Activated T-helper 1 cell treated with Interleukin-2 at 50 U/mL for 16 hours (primary cell): ENCODE measurements at places on chromosomes 6 and 20.

GRCh38 chr6:48048451-48049146 lies 62.4 kb downstream of the PTCHD4 start:
- no peak for DNase-seq

- DNase-seq = no peak
Measured at GRCh38 chr6:157648561-157648960, 174.5 kb upstream of the SNX9 start.

DNA sequence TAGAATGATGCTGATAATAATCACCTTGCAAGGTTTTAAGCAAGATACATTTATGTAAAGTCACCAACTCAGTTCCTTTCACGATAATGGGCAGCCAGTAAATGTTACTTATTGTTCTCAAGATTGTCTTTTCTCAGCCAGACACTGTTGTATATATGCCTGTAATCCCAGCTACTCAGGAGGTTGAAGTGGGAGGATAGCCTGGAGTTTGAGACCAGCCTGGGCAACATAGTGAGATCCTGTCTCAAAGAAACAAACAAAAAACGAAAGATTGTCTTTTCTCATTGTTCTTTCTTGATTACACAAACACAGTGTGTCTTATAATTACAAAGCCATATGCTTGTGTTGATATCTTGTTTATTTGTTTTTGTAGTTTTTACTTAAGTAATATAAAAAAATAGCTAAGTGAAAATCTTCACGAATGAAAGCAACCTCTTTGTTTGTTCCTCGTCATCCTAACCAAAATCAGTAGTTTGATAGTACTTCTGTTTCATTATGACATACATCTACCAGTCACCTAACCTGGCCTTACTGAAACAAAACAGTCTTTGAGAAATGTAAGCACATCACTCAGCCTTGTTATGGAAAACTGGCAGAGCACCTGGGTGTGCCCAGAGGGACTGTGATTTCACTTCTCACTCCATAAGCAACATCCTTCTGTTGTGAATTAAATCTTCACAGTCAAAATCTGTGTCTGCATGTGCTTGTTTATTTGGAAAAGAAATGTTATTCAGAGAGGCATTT lies 436.2 kb upstream of the SOX4 start:
- DNase-seq = no peak

- no peak for DNase-seq
Measured at GRCh38 chr20:13671916-13672378, 33.2 kb upstream of the TASP1 start.

- no peak for DNase-seq
Measured at GRCh38 chr20:4154958-4155411, 139.6 kb upstream of the RNF24 start.

- DNase-seq = no peak
Measured at GRCh38 chr20:31494131-31494530, 19.0 kb downstream of the REM1 start.

GRCh38 chr20:2708665-2709064 lies 16.1 kb downstream of the EBF4 start:
- DNase-seq = no peak

- no peak for DNase-seq
Measured at GRCh38 chr6:29294499-29294914, 7.0 kb upstream of the OR14J1 start.

DNA sequence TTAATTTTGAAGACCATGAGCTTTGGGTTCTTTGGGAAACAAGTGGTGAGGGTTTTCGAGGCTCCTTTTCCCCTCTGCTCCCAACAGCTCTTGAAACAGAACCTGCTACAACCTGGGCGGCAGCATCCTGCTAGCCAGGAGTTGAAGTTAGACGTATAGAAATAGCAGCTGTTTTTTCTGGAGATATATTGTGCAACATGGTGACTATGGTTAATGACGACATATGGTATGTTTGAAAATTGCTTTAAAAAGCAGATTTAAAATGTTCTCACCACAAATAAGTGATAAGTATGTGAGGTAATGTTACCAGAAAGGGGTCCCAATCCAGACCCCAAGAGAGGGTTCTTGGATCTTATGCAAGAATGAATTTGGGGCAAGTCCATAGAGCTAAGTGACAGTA lies 138.9 kb downstream of the PDE7B start:
- no peak for DNase-seq

GRCh38 chr6:56713254-56713672 lies 70.6 kb upstream of the DST start:
- DNase-seq = no peak

GRCh38 chr6:11921751-11922150 lies 90.4 kb upstream of the HIVEP1 start:
- no peak for DNase-seq

DNA sequence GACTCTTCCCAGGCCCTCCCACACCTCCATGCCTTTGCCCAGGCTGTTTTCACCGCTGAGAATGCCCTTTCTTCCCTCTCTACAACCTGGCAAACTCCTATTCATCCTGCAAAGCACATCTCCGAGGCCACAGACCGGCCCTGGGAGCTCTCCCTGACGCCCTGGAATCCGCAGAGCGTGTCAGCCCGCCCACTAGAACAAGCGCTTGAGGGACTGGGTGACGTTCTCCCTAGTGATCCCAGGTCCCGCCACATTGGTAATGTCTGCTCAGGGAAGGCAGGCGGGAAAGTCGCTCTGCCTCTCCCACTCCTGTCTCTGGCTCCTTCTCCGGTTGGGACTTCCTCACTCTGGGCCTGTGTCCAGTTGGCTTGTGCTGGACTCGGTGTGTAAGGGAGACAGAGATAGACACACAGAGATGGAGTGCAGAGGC lies 61.6 kb downstream of the SRC start:
- DNase-seq = no peak

DNA sequence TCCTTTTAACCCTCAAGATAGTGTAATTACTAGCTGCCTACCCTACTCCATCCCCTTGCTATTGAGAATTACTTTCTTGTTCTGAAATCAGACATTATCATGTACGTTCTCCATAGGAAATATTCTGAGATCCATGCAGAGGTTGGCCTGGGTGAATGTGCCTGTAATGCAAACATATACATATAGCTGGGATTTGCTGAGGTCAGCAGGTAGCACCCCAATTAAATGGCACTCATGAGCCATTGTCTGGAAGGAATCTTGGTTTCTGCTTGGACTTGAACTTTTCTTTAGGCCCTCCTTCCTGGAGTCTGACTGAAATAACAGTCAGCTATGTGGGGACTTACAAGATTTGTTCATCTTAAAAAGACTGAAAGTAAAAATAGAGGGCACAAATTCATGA lies 3.7 kb downstream of the HLA-DQB2 start:
- DNase-seq = no peak

DNA sequence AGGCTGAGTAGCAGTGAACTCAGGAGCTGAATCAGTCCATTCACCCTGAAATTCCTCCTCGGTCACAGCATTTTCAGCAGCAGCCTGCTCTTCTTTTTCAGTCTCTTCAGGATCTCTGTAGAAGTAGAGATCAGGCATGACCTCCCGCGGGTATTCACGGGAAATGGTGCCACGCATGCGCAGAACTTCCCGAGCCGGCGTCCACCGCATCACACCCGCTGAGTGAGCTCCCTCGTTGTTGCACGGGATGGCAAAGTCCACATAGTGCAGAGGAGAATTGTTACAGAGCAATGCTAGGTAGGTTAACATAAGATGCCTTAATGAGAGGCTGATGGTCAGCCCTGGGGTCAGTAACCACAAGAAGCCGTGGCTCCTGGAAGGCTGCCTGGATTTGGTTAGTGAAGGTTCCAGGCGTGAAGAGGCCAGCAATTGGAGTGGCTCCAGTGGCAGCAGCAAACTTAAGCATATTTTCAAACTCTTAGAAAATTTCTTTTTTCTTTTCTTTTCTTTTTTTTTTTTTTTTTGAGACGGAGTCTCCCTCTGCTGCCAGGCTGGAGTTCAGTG lies 113.5 kb upstream of the HDAC2 start:
- no peak for DNase-seq

- no peak for DNase-seq
Measured at GRCh38 chr6:111588366-111588765, 17.3 kb downstream of the TRAF3IP2 start.

DNA sequence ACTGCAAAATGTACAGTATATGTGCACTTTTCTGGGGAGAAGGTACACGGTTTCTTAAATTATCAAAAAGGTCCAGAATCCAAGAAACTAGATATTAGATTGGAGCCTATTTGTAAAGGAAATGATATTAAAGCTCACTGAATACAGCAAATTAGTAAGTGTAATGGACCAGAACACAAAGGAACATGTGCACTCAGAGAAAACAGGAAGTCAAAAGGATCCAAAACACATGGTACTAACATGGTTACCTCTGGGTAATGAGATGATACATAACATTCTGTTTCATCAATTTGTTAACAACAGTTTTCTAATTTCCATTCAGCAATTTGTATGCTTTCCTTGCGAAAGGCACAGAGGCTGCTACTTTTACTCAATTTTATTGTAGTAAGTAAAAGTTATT lies 18.7 kb downstream of the ZNF322 start:
- DNase-seq = no peak

GRCh38 chr20:50680105-50680960 lies 11.0 kb downstream of the RIPOR3 start:
- DNase-seq = no peak

DNA sequence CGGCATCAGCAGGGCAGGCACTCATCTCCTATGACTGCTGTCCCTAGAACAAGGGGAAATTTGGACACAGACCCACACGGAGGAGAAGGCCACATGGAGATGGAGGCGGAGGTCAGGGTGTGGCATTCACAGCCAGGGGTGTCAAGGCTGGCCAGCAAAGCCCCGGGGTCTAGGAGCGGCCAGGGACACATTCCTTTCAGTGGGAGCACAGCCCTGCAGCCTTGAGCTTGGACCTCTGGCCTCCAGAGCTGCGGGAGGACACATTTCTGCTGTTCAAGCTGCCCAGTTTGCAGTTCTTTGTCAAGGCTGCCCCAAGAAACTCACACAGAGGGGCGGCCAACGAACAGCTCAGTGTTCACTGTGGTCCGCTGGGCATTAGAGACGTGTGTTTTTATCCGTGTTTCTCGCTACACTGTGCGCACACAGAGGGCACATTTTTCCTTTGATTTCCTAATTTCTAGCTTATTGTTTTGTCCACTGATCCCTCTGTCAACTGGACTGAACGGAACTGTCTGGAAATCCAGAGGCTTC lies 93.4 kb upstream of the MPC1 start:
- no peak for DNase-seq

DNA sequence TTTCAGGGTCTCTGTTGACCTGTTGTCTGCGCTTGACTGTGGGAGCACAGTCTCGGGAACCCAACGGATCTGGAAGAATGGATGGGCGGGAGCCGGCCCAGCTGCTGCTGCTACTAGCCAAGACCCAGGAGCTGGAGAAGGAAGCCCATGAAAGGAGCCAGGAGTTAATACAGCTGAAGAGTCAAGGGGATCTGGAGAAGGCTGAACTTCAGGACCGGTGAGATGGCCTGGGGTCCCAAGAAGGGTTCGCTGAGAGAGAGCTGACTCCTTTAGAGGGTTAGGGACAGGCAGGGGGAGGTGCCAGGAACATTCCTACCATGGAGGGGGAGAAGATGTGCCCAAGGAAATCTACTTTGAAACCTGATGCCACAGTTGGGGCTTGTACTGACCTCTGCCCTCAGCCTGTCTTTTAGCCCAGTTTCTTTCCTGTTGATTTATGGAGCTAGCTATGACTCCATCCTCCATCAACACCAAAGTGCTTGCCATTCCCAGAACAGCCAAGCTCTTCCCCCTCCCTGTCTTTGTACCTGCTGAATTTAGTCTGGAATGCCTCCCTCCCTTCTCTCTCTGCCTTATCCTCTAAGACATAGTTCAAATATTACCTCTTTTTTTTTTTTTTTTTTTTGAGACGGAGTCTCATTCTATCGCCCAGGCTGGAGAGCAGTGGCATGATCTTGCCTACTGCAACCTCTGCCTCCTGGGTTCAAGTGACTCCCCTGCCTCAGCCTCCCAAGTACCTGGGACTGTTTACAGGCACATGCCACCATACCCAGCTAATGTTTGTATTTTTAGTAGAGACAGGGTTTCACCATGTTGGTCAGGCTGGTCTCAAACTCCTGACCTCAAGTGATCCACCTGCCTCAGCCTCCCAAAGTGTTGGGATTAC lies 12.2 kb downstream of the CEP250 start:
- no peak for DNase-seq

- DNase-seq = no peak
Measured at GRCh38 chr6:137305691-137306090, 86.5 kb upstream of the IFNGR1 start.

DNA sequence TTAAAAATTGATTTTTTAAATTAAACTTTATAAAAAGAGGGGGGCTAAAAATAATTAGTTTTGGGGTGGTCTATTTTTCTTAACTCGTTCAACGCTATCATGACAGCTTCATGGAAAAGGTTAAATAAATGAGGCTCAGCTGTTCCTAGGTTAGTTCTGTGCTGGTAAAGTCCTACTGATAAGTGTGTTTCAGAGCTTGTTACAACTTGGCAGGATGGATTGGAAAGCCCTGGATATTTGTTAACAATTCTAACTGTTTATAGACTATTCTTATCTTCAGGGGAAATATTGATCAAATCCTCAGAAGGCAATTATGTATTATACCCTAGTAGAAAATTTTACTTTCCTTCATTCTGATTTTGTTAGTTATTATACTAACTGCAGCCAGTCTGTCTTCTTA lies 50.4 kb downstream of the IL22RA2 start:
- DNase-seq = no peak

DNA sequence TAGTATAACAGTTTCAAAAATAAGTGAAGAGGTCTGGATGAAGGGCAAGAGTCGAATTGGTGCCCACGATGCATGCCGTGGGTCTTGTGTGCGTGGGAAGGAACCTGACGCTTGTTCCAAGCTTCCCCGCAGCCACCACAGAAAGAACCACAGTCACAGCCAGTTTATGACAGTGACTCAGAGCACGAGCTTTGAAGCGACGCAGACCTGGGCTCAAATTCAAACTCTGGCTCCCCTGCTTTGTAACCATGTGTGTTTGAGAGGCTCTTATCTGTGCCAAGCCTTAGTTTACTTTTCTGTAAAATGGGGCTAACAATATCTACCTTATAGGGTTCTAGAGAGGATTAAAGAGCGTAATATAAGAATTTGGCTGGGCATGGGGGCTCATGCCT lies 65.5 kb downstream of the SYNJ2 start:
- no peak for DNase-seq

DNA sequence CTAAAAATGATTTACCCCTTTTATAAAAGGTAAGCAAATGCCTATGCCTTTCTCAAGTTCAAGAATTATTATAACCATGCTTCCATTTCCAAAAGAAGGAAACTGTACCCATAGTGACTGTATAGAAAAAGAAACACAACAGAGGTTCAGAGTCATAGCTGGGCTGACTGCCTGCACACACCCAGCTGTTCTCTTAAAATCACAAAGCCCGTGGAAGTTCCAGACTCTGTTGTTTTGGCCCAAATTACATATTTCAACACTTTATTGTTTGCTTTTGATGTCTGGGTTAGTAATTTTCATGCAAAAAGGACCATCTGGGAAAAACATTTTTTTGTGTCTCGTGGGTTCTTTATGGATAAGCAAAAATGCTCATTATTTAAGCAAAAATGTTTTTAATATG lies 99.2 kb downstream of the LCA5 start:
- no peak for DNase-seq

DNA sequence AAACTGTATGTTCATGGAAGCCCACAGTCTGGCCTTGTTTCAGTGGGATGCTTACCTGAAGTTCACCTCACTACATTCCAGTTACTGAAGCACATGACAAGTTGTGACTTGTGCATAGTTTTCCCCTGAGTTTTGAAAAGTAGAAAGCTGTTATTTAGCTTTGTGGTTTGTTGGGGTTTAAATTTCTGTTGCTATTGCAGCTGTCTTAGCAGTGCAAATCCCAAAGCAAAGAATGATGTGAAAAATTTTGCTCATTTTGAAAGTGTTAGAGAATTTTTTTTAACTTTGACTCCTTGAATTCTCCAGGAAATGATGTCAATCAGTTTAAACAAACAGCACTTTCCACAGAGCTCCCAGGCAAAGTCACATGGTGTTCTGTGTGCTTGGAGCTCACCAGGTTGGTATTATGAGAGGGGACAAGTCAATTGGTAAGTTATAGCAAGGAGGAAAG lies 268.4 kb downstream of the ADGRG6 start:
- DNase-seq = no peak
